Stimulated activated CD8-positive, alpha-beta memory T cell treated with anti-CD3 and anti-CD28 coated beads, Interleukin-4, amount 100 ng/mL, for 24 hours (primary cell): ENCODE measurements at places on chromosomes 2 and 18.

GRCh38 chr2:9791711-9792110 lies 51.6 kb upstream of the TAF1B start:
- no peak for DNase-seq

GRCh38 chr2:41576423-41576822 lies 471.4 kb upstream of the PKDCC start:
- no peak for DNase-seq

GRCh38 chr2:192186806-192187205 lies 7.9 kb downstream of the TMEFF2 start:
- no peak for DNase-seq

DNA sequence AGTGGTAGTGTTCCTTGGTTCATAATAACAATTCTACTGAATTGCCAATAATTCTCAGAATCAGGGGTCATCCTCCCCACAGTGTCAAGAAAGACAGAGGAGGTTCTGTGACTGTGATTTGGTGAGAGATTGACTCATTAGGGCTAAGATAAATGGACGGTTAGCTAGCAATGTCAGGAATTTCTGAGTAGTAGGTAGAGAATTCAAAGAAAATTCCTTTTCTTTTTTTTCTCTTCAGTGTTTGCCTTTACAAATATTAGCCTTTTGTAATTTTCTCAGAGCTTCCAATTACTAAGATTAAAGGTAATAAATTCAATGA lies 16.8 kb upstream of the CRIM1 start:
- no peak for DNase-seq

- peak; percentile 31 for DNase-seq
Observed at GRCh38 chr2:675982-676646, 1.1 kb downstream of the TMEM18 start.

GRCh38 chr18:28802546-28802945 lies 625.6 kb upstream of the CDH2 start:
- no peak for DNase-seq

DNA sequence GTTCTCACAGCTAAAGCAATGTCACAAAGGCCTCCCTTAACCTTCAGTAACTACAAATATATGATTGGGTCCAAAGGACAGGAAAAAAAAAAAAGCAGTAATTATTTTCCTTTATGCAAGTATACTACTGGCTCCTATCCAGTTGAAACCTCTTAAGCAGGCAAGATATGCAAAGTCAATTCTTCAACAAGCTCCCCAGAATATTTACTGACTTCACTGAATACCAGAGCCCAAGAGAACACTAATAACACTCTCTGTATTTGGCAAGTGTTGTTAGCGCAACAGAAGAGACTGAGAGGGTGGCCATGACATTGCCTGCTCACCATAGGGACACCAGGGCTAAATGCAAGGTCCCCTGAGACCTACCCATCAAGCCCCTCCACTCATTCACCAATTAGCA lies 74.5 kb downstream of the AP1S3 start:
- DNase-seq, result no peak

DNA sequence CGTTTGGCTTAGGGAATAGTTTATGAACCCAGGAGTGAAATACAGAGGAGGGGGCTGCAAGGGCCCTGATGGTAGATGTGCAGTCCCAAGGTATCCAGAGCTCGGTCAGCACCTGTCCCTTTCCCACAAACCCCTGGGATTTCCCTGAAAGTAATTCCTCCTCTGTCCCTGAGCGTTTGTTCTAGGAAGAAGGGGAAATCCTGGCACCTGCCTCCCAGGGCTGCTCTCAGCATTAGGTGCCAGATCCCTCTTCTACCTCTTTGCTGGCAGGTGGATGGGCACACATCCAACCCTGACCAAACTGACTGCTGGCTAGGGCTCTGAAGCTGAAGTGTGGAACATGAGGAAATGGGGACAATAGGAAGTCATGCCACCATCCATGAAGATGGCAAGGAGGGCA lies 824.0 kb downstream of the SLC4A3 start:
- DNase-seq, result no peak

DNA sequence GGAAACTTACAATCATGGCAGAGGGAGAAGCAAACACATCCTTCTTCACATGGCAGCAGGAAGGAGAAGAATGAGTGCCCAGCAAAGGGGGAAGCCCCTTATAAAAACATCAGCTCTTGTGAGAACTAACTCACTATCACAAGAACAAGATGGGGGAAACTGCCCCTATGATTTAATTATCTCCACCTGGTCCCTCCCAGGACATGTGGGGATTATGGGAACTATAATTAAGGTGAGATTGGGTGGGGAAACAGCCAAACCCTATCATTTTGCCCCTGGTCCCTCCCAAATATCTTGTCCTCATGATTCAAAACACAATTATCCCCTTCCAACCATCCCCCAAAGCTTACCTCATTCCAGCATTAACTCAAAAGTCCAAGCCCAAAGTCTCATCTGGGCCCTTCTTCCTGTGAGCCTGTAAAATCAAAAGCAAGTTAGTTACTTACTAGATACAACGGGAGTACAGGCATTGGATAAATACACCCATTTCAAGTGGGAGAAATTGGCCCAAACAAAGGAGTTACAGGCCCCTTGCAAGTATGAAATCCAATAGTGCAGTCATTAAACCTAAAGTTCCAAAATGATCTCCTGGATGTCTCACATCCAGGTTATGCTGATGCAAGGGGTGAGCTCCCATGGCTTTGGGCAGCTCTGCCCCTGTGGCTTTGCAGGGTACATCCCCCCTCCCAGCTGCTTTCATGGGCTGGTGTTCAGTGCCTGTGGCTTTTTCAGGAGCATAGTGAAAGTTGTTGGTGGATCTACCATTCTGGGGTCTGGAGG lies 122.3 kb downstream of the MYCN start:
- DNase-seq, result no peak
